ENCODE measurements at places on chromosomes 12 and 14.

- DNase-seq, result no peak
These were observed 133.1 kb downstream of the CACNA1C start for GRCh38 chr12:2185751-2186341.

DNA sequence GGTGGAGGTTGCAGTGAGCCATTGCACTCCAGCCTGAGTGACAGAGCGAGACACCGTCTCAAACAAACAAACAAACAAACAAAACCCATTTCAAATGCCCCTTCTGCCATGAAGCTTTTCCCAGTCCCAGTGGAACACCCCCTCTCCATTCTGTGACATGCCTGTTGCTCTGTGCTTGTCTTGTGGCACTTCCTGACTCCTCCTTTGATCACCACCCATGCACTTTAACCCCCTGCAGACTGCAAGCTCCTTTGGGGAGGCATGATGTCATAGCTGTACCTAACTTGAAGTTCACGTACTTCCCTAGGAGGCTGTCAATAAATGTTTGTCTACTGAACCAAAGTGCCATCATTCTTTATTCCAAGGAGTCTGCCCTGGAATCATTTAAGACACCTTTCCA is 64.7 kb downstream of the TMCC3 start:
- DNase-seq, result no peak

- no peak for DNase-seq
These were observed 649.0 kb upstream of the SEL1L start for GRCh38 chr14:82182646-82183045.

GRCh38 chr14:99476864-99477263 is 3.8 kb downstream of the SETD3 start:
- DNase-seq, result no peak

DNA sequence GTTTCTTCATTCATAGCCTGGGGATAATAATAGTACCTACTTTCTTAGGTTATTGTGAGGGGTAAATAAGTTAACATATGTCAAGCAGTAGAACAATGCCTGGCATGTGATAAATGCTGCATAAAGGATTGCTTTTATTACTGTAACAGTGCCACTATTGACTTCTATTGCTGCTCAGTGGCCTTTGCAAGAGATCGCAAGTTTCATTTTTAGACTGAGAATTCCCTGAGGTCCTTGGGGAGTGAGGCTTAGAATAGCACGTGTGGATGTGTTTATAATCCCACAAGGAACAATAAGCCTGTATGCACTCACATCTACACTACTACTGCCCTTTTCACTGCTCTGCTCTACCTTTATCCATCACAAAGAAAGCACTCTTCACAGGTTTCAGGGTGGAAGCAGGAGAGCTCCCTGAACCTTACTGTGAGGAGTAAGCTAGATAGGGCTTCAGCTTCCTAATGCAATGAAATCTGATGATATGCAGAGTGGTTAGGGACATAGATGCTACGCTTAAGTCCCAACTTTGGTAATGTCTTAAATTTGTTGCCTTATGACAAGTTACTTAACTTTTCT is 302.6 kb downstream of the SNAPC1 start:
- DNase-seq, result no peak

- peak; percentile 69 for DNase-seq
These were observed 16.1 kb downstream of the BIN2 start for GRCh38 chr12:51307655-51308593.

DNA sequence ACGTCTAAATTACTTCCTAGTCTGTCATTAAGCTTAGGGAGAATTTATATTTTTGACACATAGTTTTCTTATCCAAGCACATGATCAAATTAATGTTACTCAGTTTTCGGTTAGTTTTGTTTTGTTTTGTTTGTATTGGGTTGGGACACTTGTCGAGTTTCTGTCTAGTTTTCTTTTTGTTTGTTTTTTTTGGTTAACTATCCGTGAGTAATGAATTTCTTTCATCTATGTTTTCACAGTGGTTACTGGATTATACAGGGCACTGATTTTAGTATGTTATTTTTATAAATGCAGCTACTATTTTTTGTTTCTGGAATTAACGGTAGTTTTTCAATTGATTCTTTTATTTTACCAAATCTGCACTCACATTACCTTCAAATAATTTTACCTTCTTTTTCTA is 2.7 kb downstream of the KLRF1 start:
- no peak for DNase-seq

DNA sequence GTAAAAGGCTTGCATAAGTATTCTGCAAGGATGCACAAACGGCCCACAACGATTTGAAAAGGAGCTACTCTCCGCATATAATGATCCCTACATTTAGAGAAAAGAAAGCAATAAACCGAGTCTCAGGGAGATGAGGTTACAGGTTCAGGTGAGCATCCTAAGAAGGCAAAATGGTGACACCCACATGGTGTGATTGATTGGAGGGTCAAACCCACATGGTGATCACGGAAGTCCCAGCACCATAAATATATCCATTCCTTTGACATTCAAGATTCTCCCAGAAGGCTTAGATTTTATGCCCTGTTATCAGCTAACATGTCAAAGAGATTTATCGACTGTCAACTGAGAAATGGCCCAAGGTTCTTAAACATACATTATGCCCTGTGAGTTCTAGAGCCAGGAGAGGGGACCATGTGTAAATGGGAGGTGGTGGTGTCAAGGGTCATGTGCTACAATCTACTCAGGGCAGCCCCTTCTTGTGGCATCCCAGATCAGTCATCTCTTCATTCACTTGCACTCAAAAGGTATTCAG is 282.2 kb downstream of the EMP1 start:
- DNase-seq, result no peak

DNA sequence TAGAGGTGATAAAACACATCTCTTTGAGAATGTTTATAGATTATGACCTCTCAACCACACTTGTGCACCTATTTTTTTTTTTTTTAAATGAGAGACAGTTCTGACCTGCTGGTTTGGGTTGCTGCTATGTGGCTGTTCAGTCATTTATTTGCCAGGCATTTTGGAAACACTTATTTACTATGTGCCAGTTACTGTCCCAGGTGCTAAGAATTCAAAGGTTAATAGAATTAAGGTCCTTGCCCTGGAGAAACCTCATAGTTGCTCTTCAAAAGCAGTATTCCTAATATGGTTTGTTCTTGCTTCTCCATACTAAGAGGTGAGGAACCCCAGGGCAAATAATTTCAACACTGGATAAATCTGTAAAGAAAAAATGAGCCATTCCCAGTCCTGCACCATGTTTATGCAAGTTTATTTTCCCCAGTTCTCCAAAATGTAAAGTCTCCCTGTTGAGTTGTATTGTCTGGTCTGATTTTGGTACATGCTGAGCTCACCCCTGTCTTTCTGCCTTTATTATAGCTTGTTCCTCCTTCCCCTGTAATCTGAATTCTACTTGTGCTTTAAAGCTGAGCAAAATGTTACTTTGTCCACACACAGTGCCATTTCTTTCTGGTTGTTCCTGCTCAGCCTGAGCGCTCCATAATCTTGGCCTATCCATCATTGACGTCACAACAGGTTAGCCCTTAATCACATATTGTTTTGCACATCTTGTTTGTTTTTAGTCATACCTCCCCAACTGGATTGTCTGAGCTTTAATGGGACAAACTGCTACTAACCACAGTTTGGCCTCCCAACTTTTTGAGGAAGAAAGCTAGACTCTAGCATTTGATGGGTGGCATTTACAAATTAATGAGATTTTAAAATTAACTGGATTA is 56.7 kb downstream of the SRGAP1 start:
- DNase-seq, result no peak

DNA sequence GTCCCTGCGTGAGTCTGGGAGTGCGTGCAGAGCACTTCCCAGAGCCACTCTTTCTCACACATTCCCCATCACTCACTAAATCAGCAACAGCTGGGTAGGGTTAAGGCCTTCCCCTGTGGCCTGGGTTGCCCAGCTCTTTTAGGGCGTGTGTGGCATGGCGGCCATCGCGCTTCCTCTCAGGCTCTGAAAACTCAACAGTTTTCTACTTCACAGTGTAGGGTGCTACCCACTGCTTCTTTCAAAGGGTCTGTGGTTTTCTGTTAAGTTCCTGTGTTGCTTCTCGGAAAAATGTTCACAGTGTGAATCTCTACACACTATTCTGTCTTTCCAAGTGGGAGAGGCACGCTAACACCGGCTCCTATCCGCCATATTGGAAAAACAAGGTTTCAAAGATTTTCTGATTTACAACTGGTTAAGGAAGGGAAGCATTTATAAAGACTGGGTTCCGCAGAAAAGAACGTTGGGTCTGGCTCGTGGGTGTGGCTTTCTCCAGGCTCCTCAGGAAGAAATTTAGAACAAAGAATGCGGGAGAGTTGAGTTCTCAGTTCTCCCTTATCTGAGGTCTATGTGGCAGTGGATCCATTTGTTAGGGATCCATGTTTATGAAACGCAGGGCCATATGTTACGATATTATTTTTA is 34.9 kb upstream of the AEBP2 start:
- no peak for DNase-seq

DNA sequence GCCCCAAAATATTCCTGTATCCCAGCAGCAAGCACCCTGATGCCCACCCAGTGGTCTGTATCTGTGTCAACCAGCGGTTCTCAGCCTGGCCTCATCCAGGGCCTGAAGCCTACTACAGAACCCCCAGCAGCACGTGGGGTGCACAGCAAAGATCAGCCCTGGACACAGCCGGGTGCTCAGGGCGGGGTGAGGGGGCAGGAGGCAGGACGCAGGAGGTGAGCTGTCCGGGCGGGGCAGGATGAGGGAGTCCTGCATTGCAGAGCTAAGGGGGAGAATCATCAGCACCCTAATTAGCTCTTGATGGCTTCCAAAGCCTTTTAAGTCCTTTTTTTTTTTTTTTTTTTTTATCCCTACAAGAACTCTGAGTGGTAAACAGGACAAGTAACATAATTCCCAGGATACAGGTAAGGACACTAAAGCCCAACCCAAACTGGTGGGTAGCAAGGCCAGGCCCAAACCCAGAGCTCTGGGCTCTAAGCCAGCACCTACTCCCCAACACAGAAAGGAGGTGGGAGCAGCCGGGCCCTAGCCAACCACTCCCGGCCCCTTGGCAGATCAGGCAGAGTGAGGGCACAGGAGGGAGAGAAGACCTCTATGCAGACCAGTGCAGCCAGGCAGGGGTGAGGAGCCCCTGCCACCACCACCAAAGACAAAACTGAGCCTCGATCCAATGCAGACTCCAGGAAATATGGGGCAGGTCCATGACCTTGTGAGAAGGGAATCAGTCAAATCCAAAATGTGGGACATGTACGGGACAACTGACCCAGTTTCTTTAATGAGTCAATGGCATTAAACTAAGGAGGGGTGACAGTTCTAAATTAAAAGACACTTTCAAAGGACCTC is 32.3 kb upstream of the EIF5 start:
- no peak for DNase-seq

GRCh38 chr12:51405801-51406207 is 14.6 kb upstream of the GALNT6 start:
- DNase-seq, result no peak

- peak; percentile 88 for DNase-seq
These were observed 27.4 kb downstream of the CFAP54 start for GRCh38 chr12:96516472-96517430.

GRCh38 chr12:49345825-49346658 is 646 bp upstream of the DNAJC22 start:
- DNase-seq, result no peak

DNA sequence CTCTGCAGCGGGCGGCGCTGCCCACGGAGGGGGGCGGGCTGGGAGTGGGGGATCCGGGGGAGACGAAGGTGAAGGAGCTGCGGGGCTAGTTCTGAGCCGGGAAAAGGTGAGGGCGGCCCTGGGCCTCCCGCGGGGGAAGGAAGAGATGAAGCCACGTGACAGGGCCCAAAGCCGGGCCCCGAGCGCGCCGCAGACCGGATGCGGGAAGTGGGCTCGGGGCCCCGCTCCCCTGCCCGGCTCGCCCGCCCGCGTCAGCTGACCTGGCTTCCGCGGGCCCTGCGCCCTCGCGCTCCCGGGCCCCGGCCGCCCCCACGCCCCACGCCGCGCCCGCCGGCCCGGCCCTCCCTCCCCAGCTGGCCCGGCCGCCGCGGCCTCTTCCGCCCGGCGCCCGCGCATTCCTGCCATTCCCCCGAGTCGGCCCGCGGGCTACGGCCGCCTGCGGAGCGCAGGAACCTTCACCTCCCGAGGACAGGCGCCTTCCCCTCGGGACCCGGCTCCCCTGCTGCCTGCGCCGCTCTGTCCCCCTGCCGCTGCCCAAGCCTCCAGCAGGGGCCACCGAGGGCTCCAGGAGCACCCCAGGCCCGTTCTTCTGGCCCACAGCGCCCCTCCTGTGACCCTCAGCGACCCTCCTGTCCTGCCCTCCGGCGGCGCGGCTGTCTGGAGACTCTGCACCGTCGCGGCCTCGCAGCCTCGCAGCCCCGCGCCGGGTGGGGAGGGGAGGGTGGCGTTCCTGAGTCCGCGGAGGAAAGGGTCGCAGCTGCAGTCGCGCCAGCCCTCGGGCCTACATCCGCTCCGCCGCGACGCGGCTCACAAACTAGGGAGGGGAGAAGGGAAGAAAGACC is 20.4 kb downstream of the NINJ2 start:
- DNase-seq, result peak; percentile 69

Measured in cardiac muscle cell (in vitro differentiated cells and primary cell).